Stimulated activated CD8-positive, alpha-beta memory T cell treated with anti-CD3 and anti-CD28 coated beads, Interleukin-7, amount 100 ng/mL, for 4 hours (primary cell): ENCODE measurements at places on chromosomes 5 and 9.

- no peak for DNase-seq
These were observed 42.8 kb upstream of the LHFPL2 start for GRCh38 chr5:78691084-78691960.

- no peak for DNase-seq
These were observed 42.1 kb downstream of the WDR41 start for GRCh38 chr5:77449981-77450380.

DNA sequence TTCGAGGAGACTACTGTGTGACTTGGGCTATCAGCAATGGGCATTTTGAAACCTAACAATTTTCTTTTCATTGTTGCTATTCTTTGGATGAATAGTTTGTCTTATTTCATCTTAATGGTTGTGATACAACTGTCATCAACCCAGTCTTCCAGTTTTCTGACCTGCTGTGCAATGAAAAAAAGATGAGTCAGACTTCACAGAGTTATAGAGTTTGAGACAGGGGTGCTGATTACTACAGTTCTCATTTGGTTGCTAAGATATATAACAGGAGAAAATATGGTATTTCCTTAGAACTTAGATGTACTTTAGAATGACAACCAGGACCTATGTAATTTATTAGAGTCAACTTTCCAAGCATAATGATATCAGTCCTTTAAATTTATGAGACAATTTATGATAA lies 564.4 kb upstream of the NUDT12 start:
- no peak for DNase-seq

- DNase-seq = no peak
These were observed 103.7 kb upstream of the SELENOP start for GRCh38 chr5:42915306-42915866.

- no peak for DNase-seq
These were observed 184.3 kb downstream of the ZDHHC21 start for GRCh38 chr9:14508884-14509283.

GRCh38 chr9:135147938-135148337 lies 60.5 kb downstream of the OLFM1 start:
- DNase-seq = no peak
